Neural crest cell (in vitro differentiated cells): ENCODE measurements at places on chromosomes 13 and 19. TPM values are rescaled to one million over a fixed set of nuclear protein-coding genes. Genes with fewer than 3 reads are reported as not detected.

GRCh38 chr19:33668968-33669367 is 47.2 kb downstream of the CHST8 start:
- H3K27me3 ChIP-seq: peaks cover 47% of the 10 kb centered on the region
- H3K36me3 ChIP-seq: no peaks in the 10 kb centered on the region
- no peaks in the 10 kb centered on the region for H3K4me1 ChIP-seq
- no peak overlapping the region for H3K4me3 ChIP-seq

GRCh38 chr19:4081441-4082129 is 14.9 kb upstream of the ZBTB7A start:
- no peak for DNase-seq
- peaks cover 2% of the 10 kb centered on the region for H3K27me3 ChIP-seq
- no peaks in the 10 kb centered on the region for H3K36me3 ChIP-seq
- no peak overlapping the region for H3K27ac ChIP-seq
- no peak overlapping the region for H3K4me3 ChIP-seq

The MED4 gene
- total RNA-seq: 58.9 and 63.8 TPM in 2 replicates

DNA sequence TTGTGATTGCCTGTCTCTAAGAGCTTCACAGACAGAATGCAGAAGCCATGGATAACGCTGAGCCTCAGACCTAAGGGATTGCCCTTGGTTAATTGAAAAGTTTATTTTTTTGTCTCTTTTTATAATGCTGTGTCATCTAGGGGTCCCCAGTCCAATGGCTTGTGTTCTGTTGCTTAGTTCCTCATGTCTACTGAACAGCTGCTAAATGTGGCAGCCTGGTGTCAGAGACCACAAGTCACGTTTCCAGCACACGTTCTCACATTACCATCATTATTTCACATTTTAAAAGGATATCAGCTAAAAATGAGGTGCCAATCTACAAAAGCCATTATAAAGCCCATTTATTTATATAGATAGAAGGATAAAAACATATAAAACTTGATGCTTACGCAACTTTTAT is 1362.0 kb downstream of the PCDH9 start:
- DNase-seq: no peak
- H3K27me3 ChIP-seq: no peaks in the 10 kb centered on the region
- H3K36me3 ChIP-seq: no peaks in the 10 kb centered on the region
- H3K27ac ChIP-seq: no peak overlapping the region
- no peak overlapping the region for H3K4me3 ChIP-seq

The KLF1 gene
- total RNA-seq: 0.18 TPM in 1 of 2 replicates, not detected in the other

GRCh38 chr13:70527599-70527998 is 419.3 kb upstream of the KLHL1 start:
- DNase-seq: no peak
- no peak overlapping the region for H3K27ac ChIP-seq
- no peaks in the 10 kb centered on the region for H3K36me3 ChIP-seq
- H3K27me3 ChIP-seq: no peaks in the 10 kb centered on the region
- no peak overlapping the region for H3K4me3 ChIP-seq

The FUZ gene
- total RNA-seq: 37.5 and 38.0 TPM in 2 replicates

DNA sequence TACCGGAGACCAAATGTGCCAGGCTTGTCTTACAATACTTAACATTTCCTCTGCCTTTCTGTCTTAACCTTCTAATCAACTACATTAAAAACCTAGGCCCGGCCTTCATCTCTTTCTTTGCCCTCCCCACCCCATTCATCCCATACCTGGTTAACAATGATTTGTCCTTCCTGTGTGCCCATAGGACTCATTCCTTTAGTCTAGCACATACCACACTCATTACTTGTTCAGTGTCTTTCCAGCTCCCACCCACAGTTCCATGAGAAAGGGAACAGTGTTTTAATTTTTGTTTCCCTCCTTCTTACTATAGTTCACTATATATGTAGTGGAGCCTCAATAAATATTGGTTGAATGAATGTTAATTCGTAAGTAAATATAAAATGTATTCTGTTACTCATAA is 2.4 kb downstream of the CLN5 start:
- peaks cover 14% of the 10 kb centered on the region for H3K36me3 ChIP-seq
- peaks cover 30% of the 10 kb centered on the region for H3K4me1 ChIP-seq
- no peaks in the 10 kb centered on the region for H3K27me3 ChIP-seq
- H3K27ac ChIP-seq: no peak overlapping the region

DNA sequence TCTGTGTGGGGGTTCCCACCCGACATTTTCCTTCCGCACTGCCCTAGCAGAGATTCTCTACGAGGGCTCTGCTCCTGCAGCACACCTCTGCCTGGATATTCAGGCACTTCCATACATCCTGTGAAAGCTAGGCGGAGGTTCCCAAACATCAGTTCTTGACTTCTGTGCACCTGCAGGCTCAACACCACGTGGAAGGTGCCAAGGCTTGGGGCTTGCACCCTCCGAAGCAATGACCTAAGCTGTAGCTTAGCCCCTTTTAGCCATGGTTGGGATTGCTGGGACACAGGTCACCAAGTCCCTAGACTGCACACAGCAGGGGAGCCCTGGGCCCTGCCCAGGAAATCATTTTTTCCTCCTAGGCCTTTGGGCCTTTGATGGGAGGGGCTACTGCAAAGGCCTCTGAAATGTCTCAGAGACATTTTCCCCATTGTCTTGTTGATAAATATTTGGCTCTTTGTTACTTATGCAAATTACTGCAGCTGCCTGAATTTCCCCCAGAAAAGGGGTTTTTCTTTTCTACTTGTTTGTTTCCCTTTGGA is 1004.8 kb downstream of the OLFM4 start:
- H3K36me3 ChIP-seq: peaks cover 5% of the 10 kb centered on the region
- H3K4me3 ChIP-seq: no peak overlapping the region
- DNase-seq: no peak
- peaks cover 4% of the 10 kb centered on the region for H3K4me1 ChIP-seq
- no peaks in the 10 kb centered on the region for H3K27me3 ChIP-seq
- H3K27ac ChIP-seq: no peak overlapping the region

The KLK15 gene
- not detected in 2 replicates for total RNA-seq

The OR7D4 gene
- total RNA-seq: not detected in 2 replicates

The CYP4F2 gene
- not detected in 2 replicates for total RNA-seq

The RASAL3 gene
- not detected in 2 replicates for total RNA-seq

GRCh38 chr19:5578097-5578846 is 10.5 kb upstream of the TINCR start:
- peaks cover 10% of the 10 kb centered on the region for H3K4me1 ChIP-seq
- H3K4me3 ChIP-seq: peak overlapping the region; percentile 0
- peak; percentile 87 for DNase-seq
- H3K27me3 ChIP-seq: no peaks in the 10 kb centered on the region
- peak overlapping the region; percentile 67 for H3K27ac ChIP-seq
- H3K36me3 ChIP-seq: no peaks in the 10 kb centered on the region

The LMTK3 gene
- 3.1 and 3.3 TPM in 2 replicates for total RNA-seq

The CCDC194 gene
- not detected in 2 replicates for total RNA-seq

The CYP4F8 gene
- total RNA-seq: not detected in 2 replicates

GRCh38 chr13:32796754-32797153 is 210.5 kb downstream of the PDS5B start:
- peaks cover 6% of the 10 kb centered on the region for H3K4me1 ChIP-seq
- DNase-seq: no peak
- H3K4me3 ChIP-seq: no peak overlapping the region
- H3K27ac ChIP-seq: no peak overlapping the region

GRCh38 chr13:112876305-112877000 is 92.6 kb upstream of the MCF2L start:
- peaks cover 4% of the 10 kb centered on the region for H3K36me3 ChIP-seq
- H3K4me3 ChIP-seq: no peak overlapping the region
- no peak for DNase-seq
- H3K27me3 ChIP-seq: no peaks in the 10 kb centered on the region
- no peak overlapping the region for H3K27ac ChIP-seq

The ATCAY gene
- 14.2 and 16.1 TPM in 2 replicates for total RNA-seq

DNA sequence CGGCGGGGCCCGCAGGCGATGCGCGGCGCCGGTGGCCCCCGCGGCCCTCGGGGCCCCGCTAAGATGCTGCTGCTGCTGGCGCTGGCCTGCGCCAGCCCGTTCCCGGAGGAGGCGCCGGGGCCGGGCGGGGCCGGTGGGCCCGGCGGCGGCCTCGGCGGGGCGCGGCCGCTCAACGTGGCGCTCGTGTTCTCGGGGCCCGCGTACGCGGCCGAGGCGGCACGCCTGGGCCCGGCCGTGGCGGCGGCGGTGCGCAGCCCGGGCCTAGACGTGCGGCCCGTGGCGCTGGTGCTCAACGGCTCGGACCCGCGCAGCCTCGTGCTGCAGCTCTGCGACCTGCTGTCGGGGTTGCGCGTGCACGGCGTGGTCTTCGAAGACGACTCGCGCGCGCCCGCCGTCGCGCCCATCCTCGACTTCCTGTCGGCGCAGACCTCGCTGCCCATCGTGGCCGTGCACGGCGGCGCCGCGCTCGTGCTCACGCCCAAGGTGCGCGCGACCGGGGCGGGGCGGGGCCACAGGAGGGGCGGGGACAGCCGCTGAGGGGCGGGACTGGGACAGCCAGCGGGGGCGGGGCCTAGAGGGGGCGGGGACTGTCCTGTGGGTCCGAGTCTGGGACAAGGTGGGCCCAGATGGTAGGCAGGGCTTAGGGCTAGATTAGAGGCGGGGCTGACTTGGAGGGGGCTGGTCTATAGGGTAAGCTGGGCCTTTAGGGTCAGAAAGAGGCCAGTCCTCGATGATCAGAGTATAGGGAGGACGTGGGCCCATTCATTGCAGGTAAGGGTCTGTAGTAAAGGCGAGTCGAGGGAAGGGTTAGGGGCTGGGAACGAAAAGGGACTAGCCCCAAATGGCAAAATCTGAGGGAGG is 5.1 kb downstream of the GRIN2D start:
- H3K27me3 ChIP-seq: peaks cover 61% of the 10 kb centered on the region
- DNase-seq: peak; percentile 70
- H3K27ac ChIP-seq: no peak overlapping the region
- peaks cover 3% of the 10 kb centered on the region for H3K36me3 ChIP-seq

The HIF3A gene
- total RNA-seq: 6.9 and 7.6 TPM in 2 replicates

DNA sequence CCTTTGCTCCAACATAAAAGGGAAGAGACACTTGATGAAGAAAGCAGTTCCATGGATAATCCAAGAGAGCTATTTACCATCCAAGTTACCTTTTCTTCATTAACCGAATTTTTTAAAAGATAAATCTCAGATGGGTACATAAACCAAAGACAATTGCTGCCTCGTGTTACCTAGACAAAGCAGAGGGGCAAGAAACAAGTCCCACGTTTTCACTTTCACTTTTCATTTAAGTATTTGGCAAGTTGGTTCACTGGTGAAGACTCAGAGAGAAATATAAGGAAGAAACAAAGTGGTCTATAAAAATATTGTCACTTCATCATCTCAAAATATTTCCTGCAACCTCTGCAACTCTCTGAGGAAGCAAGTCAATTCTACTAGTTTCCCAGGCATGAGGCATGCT is 446.1 kb downstream of the FGF14 start:
- no peak overlapping the region for H3K4me3 ChIP-seq
- no peak overlapping the region for H3K27ac ChIP-seq
- no peaks in the 10 kb centered on the region for H3K4me1 ChIP-seq

The MED29 gene
- total RNA-seq: 37.3 and 40.3 TPM in 2 replicates

GRCh38 chr19:38071647-38072046 is 152.4 kb downstream of the DPF1 start:
- H3K4me1 ChIP-seq: peaks cover 28% of the 10 kb centered on the region
- DNase-seq: no peak
- no peaks in the 10 kb centered on the region for H3K36me3 ChIP-seq
- H3K27me3 ChIP-seq: no peaks in the 10 kb centered on the region

The BORCS8 gene
- 23.6 and 28.0 TPM in 2 replicates for total RNA-seq

GRCh38 chr13:51397262-51397941 is 55.4 kb downstream of the INTS6 start:
- H3K27ac ChIP-seq: no peak overlapping the region
- peaks cover 3% of the 10 kb centered on the region for H3K4me1 ChIP-seq
- H3K27me3 ChIP-seq: no peaks in the 10 kb centered on the region
- no peak overlapping the region for H3K4me3 ChIP-seq
- H3K36me3 ChIP-seq: peaks cover 6% of the 10 kb centered on the region
